ENCODE measurements at places on chromosomes 2 and 18.

GRCh38 chr2:200255549-200255948 is 50.9 kb upstream of the SPATS2L start:
- no peak overlapping the region for H3K27ac ChIP-seq
- DNase-seq: no peak
- peaks cover 31% of the 10 kb centered on the region for H3K4me1 ChIP-seq
- no peaks in the 10 kb centered on the region for H3K27me3 ChIP-seq
- H3K4me3 ChIP-seq: no peak overlapping the region
- H3K36me3 ChIP-seq: no peaks in the 10 kb centered on the region

GRCh38 chr2:69209482-69209881 is 177.5 kb downstream of the GFPT1 start:
- no peak for DNase-seq
- H3K36me3 ChIP-seq: peaks cover 15% of the 10 kb centered on the region
- H3K27ac ChIP-seq: no peak overlapping the region

DNA sequence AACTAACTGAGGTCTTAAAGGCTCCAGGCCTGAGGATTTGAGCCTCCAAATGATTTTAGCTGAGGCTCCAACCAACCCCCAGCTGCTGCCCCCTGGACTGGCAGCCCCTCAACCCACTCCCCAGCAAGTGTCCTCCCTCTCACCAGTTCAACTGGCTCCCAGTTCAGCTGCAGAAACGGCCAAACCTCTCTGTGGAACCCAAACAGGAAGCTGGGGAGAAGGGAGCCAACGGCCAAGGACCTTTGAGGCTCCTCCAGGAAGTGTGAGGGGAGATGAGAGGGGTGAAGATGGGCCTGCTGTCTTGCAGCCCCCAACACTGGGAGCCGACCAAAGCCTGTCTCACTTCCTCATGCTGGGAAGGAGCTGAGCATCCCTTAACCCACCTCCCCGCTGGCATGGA is 24.9 kb downstream of the ZFP36L2 start:
- peaks cover 10% of the 10 kb centered on the region for H3K4me1 ChIP-seq
- H3K27me3 ChIP-seq: no peaks in the 10 kb centered on the region
- no peak overlapping the region for H3K27ac ChIP-seq
- H3K36me3 ChIP-seq: no peaks in the 10 kb centered on the region

- H3K4me1 ChIP-seq: peaks cover 4% of the 10 kb centered on the region
- no peaks in the 10 kb centered on the region for H3K27me3 ChIP-seq
- no peak for DNase-seq
Measured at GRCh38 chr18:71784777-71785176, 759.4 kb downstream of the CBLN2 start.

Measured in progenitor cell of endocrine pancreas (in vitro differentiated cells).